Activated CD8-positive, alpha-beta memory T cell treated with anti-CD3 and anti-CD28 coated beads for 4 hours (primary cell): ENCODE measurements at places on chromosomes 16 and 17.

GRCh38 chr17:280216-280615 lies 72.4 kb downstream of the RPH3AL start:
- no peak for DNase-seq

DNA sequence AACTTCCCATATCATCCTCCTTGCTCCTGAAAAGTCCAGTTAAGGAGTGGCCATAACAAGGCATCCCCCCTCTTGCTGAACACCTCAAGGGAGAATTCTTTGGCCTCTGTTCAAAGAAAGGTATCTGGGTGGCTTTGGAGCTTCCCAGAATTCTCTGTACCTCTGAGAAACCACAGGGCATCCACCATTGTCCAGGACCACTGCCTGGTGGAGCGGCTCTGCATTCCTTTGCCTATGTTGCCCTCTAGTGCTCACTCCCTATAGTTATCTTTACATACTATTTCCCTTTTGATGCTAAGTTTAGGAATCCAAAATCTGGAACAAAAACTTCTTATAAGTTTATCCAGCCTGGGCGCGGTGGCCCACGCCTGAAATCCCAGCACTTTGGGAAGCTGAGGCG lies 30.3 kb downstream of the CHD9NB start:
- DNase-seq, result no peak

DNA sequence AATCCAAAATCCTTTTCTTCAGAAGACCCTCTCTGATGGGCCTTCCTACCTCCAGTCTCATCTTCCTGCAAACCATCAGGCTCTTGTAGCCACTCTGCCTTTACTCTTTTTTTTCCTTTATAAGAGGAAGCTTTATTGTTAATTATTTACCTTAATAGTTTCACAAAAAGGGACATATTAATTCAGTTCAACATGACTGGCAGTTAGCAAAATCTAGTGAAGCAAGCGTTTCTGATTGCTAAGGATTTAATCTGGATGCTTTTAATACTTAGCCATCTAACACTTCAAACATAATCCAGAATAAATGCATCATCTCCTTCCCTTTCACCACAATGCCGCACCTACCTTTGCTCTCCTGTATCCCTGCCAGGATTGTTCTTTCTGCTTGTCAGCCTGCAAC lies 62.0 kb downstream of the SPACA3 start:
- DNase-seq, result no peak

GRCh38 chr16:9135797-9136196 lies 44.4 kb downstream of the HAPSTR1 start:
- no peak for DNase-seq

DNA sequence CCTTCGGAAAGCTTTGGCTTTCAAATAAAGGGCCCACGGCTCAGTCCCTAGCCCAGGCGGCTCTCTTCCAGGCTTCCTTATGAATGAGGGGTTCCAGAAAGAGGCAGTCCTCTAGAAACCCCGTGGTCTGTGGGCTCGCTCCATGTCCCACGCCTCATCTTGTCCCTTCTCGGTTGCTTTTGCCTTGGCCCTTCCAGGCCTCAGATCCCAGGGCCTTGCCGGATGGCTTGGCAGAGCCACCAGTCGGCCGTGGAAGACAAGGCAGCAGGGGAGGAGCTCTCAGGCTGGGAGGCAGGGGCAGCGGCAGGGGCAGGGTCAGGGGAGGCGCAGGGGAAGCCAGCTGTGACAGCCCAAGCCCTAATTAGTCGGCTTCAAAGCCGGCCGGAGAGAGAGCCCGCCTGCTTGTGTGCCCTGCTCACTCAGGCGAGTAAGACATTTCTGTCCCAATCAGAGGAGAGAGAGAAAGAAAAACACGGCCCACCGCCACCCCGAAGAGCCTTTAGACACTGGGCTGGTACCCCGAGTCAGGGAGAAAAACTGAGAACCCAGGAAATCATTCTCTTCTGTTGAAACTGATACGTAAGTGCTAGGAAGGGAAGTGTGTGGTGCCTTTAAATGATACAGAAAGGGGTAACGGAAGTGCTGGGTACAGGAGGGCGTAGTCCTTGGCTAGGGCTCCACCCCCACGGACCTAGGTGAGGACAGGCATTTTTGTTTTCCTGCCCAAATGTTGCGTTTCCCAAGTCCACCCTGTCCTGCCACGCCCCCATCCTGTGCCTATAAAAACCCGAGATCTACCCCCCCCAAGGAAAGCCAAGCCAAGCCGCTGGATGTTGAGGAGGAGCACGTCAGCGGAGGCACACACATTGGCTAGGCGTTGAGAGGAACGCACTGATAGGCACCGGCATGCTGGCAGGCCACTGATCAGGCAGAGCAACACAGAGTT lies 27.8 kb upstream of the MEIOC start:
- no peak for DNase-seq

GRCh38 chr17:41490000-41490990 lies 585 bp upstream of the KRT36 start:
- no peak for DNase-seq
